ENCODE measurements at places on chromosomes 6 and 20.

GRCh38 chr6:131657630-131658111, 20.6 kb downstream of the ENPP3 start:
- DNase-seq = no peak

- no peak for DNase-seq
Measured at GRCh38 chr6:35445691-35446090, 6.4 kb upstream of the FANCE start.

GRCh38 chr20:37329481-37330165, 16.3 kb upstream of the SRC start:
- no peak for DNase-seq

- no peak for DNase-seq
Measured at GRCh38 chr6:32290886-32291450, 67.1 kb upstream of the NOTCH4 start.

DNA sequence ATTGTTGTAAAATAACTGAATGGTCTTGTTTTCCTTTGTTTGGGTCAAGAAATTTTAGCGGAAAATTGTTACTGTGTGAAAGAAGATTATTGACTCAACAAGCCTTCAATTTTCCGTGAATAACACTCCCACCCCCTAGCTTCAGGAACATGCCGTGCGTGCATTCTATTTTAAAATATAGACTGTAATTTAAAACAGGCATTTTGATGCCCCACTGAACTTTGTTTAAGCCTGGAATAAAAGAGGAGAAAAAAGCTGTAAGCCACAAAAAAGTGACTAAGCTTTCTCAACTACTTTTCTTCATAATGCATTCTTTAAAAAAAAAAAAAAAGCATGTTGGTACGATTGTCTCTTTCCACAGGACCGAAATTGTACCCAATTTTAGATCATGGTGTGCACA, 166.0 kb downstream of the ARID1B start:
- DNase-seq = no peak

- no peak for DNase-seq
Measured at GRCh38 chr6:71375676-71376075, 87.1 kb downstream of the OGFRL1 start.

- no peak for DNase-seq
Measured at GRCh38 chr20:1702328-1702727, 44.7 kb upstream of the SIRPG start.

GRCh38 chr20:50874111-50874757, 57.0 kb downstream of the ADNP start:
- no peak for DNase-seq

DNA sequence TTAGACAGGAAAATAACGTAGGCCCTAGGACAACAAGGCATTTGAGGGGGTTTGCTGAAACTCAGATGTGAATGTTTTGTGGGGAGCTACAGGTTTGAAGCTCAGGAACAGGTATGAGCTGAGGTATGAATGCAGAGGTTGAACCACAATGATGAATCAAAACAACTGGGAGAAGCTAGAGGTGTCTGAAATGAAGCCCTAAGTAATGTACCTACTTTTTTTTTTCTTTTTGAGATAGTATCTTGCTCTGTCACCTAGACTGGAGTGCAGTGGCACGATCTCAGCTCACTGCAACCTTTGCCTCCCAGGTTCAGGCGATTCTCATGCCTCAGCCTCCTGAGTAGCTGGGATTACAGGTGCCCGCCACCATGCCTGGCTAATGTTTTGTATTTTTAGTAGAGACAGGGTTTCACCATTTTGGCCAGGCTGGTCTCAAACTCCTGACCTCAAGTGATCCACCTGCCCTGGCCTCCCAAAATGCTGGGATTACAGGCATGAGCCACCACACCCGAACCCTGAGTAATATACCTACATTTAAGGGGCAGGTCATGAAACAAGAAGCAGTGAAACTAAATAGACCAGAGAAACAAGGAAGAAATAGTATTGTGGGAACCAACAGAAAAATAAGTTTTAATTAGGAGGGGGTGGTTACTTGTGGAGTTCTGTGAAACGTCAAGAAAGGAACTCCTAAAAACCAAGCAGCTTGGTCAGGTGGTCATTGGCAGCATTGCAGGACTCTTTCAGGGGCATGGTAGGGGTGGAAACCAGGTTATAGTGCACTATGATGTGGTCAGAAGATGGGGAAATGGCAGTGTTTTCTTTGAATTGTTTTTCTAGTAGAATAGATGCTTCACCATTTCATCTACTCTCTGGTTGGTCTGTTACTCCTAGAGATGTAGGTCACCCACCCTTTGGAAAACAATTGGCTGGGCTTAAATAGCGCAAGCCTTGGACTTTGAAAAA, 138.1 kb downstream of the CD164 start:
- DNase-seq = no peak

DNA sequence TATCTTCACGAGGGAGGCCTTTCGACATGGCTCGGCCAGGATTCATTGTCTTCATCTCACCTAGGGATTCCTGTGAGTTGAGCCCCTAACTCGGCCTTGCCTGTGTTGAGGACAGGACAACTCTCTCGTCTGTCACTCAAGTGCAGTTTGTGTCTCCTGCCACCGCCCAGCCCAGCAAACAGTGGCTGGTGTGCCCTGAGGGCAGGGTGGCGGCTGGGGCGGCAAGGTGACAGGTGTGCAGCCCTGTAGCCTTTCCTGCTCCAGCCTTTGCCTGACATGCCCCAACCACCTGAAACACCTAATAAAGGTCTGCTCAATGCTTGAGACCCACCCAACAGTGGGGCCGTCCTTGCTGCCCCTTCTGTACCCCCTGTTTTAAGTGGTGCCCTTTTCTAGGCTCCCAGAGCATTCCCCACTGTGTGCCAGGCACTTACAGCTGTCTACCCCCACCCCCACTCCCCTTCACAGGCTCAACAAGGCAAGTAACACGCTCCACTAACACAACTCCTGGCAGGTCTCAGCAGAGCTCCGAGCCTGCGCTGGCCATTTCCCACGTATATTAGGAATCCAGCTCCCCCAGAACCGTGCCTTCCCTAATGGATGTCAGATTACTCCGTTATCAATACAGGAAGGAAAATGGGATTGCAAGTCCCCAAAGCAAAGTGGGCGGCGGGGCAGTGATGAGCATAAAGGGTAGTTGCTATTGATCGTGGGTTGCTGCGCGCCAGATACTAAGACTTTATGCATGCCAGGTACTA, 17.7 kb downstream of the GFRA4 start:
- no peak for DNase-seq

DNA sequence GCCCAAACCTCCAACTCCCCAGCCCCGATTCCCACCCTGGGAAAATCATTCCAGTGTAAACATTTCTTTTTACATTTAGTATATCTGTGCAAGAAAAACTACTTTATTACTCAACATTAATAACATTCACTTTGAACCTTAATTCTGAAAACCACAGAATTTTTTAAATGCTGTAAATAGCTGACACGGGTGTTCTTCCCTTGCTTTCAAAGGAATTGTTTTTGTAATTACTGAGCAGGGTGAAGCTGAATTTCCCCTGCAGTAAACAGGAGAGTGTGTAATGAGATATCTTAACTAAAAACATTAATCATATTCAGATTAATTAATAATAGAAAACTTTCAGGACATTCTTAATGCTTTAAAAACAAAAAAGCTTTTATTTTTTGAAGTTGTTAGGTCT, 99.3 kb upstream of the CITED2 start:
- no peak for DNase-seq

- no peak for DNase-seq
Measured at GRCh38 chr6:146041282-146041681, 12.4 kb downstream of the GRM1 start.

DNA sequence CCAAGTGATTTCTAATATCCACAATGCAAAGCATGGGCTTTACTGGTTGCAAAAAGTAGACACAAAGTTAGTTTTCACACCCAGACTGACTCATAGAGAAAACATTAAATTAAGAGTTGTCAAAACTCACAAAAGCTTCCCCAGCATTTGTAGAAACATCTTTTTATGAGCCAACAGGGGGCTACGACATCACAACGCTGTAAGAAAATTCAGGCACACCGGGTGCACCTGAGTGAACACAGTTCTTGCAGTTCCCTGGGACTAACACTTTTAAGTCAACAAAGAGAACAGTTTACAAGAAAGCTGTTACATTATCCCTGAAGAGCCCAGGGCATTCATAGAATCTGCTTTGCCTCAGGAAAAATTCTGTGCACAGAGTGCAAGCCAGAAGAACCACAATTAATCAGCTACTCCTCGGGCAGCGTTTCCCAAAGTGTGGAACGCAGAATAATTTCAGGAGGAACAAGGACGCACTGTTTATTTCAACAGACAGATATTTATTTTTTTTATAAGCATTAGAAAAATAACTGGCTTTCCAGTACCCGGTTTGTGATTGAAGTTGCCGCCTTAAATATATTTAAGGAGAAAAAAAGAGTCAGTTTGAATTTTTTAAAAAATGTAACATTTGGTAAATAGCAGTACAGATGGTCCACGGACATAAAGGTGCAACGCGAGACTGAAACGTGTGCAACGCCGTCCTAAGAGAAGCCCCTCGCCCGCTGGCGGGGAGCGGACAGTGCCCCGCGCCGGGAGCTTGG, 1.2 kb downstream of the NCOA5 start:
- no peak for DNase-seq

- no peak for DNase-seq
Measured at GRCh38 chr20:64083804-64084684, at the start of gene LKAAEAR1. TSS of gene LKAAEAR1 (minus strand) at chr20:64084398. CDS start at chr20:64084219, 179 bp downstream.

DNA sequence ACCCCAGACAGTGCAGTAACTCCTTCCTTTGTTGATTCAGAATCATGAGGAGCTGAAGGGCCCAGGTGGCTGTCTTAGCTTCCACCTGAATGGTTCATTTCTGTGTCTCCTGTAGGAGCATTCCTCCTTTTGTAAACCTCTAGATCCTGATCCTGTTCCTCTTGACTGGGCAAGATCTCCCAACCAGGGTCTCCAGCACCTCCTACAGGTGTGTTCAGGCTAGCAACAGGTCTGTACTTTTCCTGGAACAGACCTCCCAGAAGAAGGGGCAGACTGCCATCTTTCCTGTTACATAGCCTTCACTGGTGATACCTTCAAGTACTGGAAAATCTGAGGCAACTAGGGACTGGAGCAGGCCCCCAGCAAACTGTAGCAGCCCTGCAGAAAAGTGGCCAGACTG, 35.2 kb downstream of the HLA-B start:
- no peak for DNase-seq

GRCh38 chr6:90468080-90468479, 118.8 kb downstream of the MAP3K7 start:
- peak; percentile 35 for DNase-seq

GRCh38 chr6:63716169-63716568, 80.6 kb downstream of the PHF3 start:
- no peak for DNase-seq

DNA sequence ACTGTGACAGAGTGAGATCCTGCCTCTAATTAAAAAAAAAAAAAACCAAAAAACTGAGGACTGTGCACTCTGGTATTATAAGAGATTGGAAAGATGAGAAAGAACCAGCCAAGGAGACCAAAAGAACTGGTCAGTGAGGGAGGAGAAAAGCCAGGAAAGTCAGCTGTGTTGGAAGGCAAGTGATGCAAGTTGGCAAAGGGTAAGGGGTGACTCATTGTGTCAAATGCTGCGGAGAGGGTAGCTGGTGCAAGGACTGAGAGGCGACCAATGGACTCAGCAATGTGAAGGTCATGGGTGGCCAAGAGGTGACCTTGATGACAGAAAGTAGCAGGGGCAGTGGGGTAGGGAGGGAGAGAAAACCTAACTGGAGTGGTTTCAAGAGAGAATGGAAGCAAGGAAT, 27.4 kb upstream of the LRRN4 start:
- DNase-seq = no peak

- peak; percentile 40 for DNase-seq
Measured at GRCh38 chr6:12060780-12061609, 48.9 kb downstream of the HIVEP1 start.

- no peak for DNase-seq
Measured at GRCh38 chr20:62944746-62945145, 6.8 kb downstream of the GID8 start.

GRCh38 chr6:166005944-166006899, 161.4 kb downstream of the TBXT start:
- DNase-seq = no peak

Data from activated naive CD4-positive, alpha-beta T cell treated with anti-CD3 and anti-CD28 coated beads, Interleukin-2, amount 50 U/mL, for 16 hours (primary cell).